ENCODE measurements at places on chromosomes 1 and 21.

DNA sequence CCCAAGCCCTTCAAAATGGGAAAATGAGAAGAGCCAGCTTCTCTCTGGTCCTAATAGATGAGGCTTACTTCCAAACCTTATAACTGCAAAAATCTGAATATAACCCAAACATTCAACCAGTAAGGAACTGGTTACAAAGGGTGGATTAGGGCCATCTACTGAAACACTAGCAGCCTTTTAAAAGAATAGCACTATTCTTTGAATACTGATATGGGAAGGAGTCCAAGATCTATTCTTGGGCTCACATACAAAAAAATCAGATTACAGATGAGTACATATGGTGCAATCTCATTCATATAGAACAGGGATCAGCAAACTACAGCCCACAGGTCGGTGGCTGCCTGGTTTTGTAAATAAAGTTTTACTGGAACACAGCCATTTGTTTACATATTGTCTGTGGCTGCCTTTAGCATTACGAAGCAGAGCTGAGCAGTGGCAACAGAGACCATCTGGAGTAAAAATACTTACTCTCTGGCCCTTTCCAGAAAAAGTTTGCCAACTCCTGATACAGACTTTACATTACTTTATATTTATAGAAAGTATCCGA, 167.7 kb downstream of the ZSCAN20 start:
- no peaks in the 10 kb centered on the region for H3K4me1 ChIP-seq
- no peaks in the 10 kb centered on the region for H3K27me3 ChIP-seq
- no peaks in the 10 kb centered on the region for H3K36me3 ChIP-seq
- H3K4me3 ChIP-seq: no peak overlapping the region

GRCh38 chr1:198809247-198809646, 170.4 kb downstream of the PTPRC start:
- H3K4me3 ChIP-seq: no peak overlapping the region
- H3K36me3 ChIP-seq: no peaks in the 10 kb centered on the region
- DNase-seq: no peak

- peaks cover 5% of the 10 kb centered on the region for H3K4me1 ChIP-seq
- no peak overlapping the region for H3K4me3 ChIP-seq
- no peak overlapping the region for H3K27ac ChIP-seq
- DNase-seq: no peak
- H3K36me3 ChIP-seq: no peaks in the 10 kb centered on the region
- H3K27me3 ChIP-seq: no peaks in the 10 kb centered on the region
Observed at GRCh38 chr1:58573705-58574591, 3.1 kb downstream of the TACSTD2 start.

DNA sequence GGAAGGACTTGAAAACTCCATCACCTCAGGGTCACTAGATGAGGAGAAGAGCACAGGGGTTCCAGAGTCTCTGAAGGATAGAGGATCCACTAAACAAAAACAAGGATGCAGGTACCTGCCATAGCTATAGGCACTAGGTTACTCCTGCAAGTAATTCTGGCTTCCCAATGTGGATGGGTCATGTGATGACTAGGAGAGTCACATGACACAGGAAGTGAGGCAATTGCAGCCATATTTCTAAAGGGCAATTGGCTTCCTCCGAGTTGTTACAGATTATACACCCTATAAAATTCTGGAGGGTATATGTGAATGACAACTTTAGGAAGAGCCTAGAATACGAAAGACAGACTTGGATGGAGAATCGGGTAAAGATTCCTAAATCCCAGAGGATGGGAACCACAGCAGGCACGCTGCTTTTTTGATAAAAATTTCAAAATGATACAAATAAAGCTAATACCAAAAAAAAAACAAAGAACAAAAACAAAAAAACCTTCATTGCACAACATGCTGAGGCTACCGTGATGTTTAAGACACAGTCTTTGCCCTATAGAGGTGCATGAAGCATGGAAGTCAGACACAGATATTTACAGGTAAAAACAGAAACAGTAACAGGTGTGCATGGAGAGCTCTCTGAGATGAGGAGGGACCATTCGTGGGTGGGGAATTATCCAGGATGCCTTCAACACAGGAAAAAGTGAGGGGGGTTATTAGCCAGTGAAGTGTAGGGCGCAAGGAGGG, 10.5 kb downstream of the MTX1 start:
- H3K4me1 ChIP-seq: peaks cover 8% of the 10 kb centered on the region
- DNase-seq: no peak
- no peaks in the 10 kb centered on the region for H3K36me3 ChIP-seq

DNA sequence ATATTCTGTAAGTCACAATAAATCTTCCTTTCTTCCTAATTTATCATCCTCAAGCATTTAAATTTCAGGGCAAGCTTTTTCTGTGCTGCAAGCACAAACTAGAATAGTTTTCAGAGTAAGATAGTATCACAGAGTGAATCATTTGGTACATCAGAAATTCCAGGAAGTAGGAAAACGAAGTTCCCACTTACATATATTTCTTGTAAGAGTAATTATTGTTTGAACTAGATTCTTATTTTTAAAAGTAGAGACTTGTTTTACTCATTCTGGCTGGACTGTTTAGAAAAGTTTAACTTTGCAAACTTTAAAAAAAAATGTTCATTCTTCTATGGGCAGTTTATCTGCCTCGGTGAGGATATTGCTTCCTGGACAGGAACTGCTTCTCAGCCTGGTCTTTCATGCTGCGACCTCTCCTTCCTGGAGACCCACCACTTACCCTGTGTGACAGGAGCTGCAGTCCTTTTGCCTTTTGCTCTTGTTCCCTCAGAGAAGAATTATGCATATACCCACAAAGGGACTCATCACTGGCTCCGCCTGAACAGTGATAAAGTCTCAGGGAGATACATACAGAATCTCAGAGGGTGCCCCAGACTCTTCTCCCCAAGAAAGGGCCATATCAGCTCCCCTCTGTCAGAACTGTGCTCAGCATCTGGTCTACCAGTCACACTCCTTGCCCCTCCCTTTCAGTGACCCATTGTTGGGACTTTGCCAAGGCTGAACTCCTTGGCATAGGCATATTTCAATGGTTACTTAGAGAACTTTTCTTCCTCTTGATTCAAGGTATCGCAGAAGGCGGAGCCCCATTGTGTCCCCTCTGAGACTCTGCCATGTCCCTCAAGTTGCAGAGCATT, 102.7 kb upstream of the CD55 start:
- H3K27me3 ChIP-seq: no peaks in the 10 kb centered on the region
- no peaks in the 10 kb centered on the region for H3K36me3 ChIP-seq
- no peak overlapping the region for H3K27ac ChIP-seq
- no peak overlapping the region for H3K4me3 ChIP-seq
- no peaks in the 10 kb centered on the region for H3K4me1 ChIP-seq

DNA sequence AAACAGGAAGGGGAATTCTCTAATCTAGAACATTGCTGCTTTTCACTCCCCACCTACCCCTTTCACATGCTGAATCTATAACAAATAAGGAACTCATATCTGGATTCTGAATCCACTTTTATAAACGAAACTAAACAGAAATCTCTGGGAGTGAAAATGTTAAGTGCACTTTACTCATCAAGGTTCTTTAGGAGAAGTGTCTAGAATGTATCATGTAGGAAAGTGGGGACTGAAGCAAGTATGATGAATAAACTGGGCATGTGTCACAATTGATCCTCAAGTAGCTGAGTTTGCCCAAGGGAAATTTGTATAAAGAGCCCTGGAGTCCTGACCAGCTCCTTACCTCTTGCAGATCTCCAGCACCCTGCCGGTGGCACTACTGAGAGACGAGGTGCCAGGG, 19.8 kb downstream of the AVPR1B start:
- H3K4me1 ChIP-seq: no peaks in the 10 kb centered on the region
- no peak overlapping the region for H3K4me3 ChIP-seq
- no peak for DNase-seq
- no peaks in the 10 kb centered on the region for H3K27me3 ChIP-seq
- H3K27ac ChIP-seq: no peak overlapping the region

GRCh38 chr1:5507340-5507739, 484.9 kb downstream of the NPHP4 start:
- no peaks in the 10 kb centered on the region for H3K36me3 ChIP-seq
- no peaks in the 10 kb centered on the region for H3K4me1 ChIP-seq
- H3K27ac ChIP-seq: no peak overlapping the region
- H3K4me3 ChIP-seq: no peak overlapping the region

- H3K27ac ChIP-seq: no peak overlapping the region
- no peaks in the 10 kb centered on the region for H3K27me3 ChIP-seq
- no peaks in the 10 kb centered on the region for H3K4me1 ChIP-seq
- no peaks in the 10 kb centered on the region for H3K36me3 ChIP-seq
Observed at GRCh38 chr1:235211517-235211916, 50.5 kb upstream of the RBM34 start.

GRCh38 chr1:207938016-207938415, 27.1 kb upstream of the CD34 start:
- DNase-seq: no peak
- no peak overlapping the region for H3K4me3 ChIP-seq
- no peaks in the 10 kb centered on the region for H3K36me3 ChIP-seq
- no peak overlapping the region for H3K27ac ChIP-seq
- no peaks in the 10 kb centered on the region for H3K27me3 ChIP-seq
- no peaks in the 10 kb centered on the region for H3K4me1 ChIP-seq

DNA sequence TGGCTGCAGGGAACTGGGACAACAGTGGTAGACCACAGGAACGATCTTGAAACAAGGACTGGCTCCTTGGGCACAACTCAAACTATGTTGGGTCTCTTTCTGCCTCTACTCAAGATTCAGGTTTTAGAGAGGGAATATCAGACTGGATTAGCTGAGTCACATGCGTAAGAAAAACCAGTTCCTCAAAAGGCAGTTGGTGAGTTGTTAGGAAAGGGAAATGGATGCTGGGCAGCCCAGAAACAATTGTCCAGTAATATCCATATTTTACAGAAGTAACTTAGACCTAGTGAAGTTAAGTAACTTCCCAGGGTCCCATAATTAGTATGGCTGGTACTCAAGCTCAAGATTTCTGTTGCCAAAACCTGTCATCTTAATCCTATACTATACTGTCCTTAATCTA, 27.0 kb upstream of the TMEM39B start:
- H3K27me3 ChIP-seq: no peaks in the 10 kb centered on the region
- H3K4me1 ChIP-seq: no peaks in the 10 kb centered on the region
- H3K27ac ChIP-seq: no peak overlapping the region
- no peak overlapping the region for H3K4me3 ChIP-seq
- no peaks in the 10 kb centered on the region for H3K36me3 ChIP-seq

DNA sequence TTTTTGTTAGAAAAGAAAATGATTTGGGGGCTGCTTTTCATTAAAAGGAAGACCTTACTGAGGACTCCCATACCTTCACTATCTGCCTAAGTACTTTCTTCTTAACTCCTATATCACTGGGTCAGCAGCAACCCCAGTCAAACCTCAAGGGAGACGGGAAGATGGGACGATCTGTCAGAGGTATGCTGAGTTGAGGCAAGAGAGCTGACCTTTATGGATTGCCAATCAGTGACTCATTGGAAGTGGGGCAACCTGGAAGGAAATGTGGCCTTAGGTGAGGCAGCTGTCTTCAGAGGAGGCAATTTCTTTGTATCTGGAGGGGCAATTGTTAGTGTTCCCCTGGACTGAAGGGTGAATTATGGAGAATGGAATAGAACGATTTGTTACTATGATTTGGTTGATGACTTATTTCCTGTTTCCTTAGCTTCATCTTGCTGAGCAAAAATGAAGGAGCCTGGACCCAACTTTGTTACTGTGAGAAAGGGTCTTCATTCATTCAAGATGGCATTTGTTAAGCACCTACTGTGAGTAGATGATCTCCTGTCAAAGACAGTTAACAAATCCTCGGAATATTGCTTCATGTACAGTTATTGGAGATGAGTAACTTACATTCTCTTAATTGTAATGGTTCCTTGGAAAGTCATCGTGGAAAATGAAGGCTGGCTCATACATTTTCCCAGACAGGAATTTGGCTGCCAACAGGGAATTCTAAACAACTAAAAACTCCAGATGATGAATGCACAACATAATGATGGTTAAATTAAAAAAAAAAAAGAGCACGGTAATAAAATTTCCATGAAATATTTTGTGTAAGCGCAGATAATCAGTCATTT, 134.7 kb upstream of the KCNJ15 start:
- H3K4me3 ChIP-seq: no peak overlapping the region
- no peaks in the 10 kb centered on the region for H3K4me1 ChIP-seq
- H3K36me3 ChIP-seq: no peaks in the 10 kb centered on the region
- H3K27me3 ChIP-seq: no peaks in the 10 kb centered on the region
- H3K27ac ChIP-seq: no peak overlapping the region

DNA sequence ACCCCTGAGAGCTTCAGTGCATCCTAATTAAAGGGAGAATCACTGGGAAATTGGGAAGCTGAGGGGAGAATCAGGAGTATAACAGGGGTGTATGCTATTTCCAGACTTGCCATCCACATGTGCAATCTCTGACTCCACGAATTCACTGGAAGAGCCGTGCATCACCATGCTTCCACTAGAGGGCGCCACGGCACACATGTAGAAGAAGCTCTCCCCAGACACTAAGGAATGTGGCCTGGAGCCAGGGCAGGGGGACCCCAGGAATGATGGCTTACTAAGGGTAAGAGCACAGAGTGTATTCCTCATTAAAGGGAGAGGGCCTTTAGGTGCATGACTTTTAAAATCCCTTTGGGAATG, 81.5 kb downstream of the ABCA4 start:
- H3K36me3 ChIP-seq: no peaks in the 10 kb centered on the region
- DNase-seq: peak; percentile 83
- no peak overlapping the region for H3K27ac ChIP-seq
- H3K4me1 ChIP-seq: no peaks in the 10 kb centered on the region
- no peaks in the 10 kb centered on the region for H3K27me3 ChIP-seq

GRCh38 chr1:172959571-172959970, 91.2 kb downstream of the TNFSF18 start:
- H3K27me3 ChIP-seq: no peaks in the 10 kb centered on the region
- H3K36me3 ChIP-seq: no peaks in the 10 kb centered on the region
- no peak overlapping the region for H3K4me3 ChIP-seq
- no peak overlapping the region for H3K27ac ChIP-seq
- H3K4me1 ChIP-seq: no peaks in the 10 kb centered on the region

- no peaks in the 10 kb centered on the region for H3K4me1 ChIP-seq
- no peak overlapping the region for H3K27ac ChIP-seq
- no peaks in the 10 kb centered on the region for H3K36me3 ChIP-seq
- H3K4me3 ChIP-seq: no peak overlapping the region
- H3K27me3 ChIP-seq: no peaks in the 10 kb centered on the region
Observed at GRCh38 chr1:182181167-182181572, 119.7 kb upstream of the ZNF648 start.

- no peaks in the 10 kb centered on the region for H3K36me3 ChIP-seq
- no peak overlapping the region for H3K4me3 ChIP-seq
- no peak for DNase-seq
- H3K27ac ChIP-seq: no peak overlapping the region
Observed at GRCh38 chr1:11708554-11709350, 17.2 kb downstream of the DRAXIN start.

DNA sequence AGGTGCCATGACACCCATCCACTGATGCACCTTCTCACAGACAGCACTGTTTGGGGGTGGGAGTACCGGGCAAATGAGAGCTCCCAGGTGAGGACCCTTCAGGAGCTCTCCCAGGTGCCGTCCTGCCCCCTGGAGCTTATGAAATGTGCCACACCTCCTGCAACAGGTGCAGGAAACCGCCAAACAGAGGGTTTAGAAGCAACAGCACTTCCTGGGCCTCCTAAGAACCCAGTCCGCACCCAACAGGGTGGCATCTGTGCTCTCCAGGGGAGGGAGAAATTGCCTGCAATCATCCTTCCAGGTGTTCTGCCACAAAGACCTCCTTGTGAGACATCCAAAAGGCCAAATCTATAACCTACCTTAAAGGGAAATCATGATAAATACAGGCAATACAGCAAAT, 87.7 kb upstream of the ATP1B1 start:
- peaks cover 6% of the 10 kb centered on the region for H3K4me1 ChIP-seq
- no peak for DNase-seq
- H3K27me3 ChIP-seq: no peaks in the 10 kb centered on the region
- H3K36me3 ChIP-seq: no peaks in the 10 kb centered on the region

Data from Peyer's patch (tissue), 4 donors.